ENCODE measurements at places on chromosomes 11 and 22.

- no peak for DNase-seq
Observed at GRCh38 chr11:117919341-117919740, 9.9 kb downstream of the TMPRSS13 start.

DNA sequence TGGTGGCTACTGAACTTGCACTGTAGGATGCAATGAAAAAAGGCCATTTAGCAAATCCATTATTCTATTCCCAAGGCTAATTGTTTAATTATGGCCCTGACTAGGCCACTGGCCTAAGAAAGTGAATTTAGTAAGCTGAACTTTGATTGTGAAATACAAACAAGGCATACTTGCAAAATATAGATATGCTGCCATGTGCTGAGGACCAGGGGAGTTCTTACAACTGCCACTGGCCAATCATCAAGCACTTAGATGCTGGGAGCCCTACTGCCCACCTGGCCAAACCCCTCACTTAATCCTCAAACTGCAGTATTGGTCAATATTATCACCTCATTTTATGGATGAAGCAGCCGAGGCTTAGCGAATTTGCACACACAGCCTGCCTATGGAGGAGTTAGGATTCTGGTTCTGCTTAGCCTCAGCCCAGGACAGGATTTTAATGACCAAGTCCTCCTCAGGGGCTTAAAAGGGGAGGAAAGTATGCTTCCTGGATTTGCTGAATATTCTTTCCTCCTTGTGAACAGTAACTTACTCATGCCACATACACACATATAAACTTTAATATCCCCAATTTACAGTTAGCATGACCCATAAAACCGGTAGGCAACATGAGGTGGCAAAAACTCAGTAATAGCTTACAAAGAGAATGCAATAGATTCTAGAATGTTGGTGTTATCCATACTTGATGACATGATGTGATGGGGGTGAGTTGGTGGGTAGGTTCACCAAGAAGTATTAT is 39.3 kb downstream of the CD44 start:
- no peak for DNase-seq

DNA sequence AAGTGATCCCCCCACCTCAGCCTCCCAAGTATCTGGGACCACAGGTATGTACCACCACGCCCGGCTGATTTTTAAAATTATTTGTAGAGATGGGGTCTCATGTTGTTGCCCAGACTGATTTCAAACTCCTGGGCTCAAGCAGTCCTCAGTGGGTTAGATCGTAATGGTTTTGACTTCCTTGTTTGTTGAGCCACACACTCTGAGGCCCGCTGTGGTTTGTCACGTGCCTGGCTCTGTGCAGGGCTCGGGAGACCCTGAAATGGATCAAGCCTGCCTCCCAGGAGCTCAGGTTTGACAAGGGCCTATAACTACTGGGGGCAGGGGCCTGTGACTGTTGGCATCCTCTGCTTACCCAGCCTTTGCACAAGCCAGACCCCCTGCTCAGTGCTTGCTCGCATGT is 68.1 kb downstream of the MPPED1 start:
- no peak for DNase-seq

DNA sequence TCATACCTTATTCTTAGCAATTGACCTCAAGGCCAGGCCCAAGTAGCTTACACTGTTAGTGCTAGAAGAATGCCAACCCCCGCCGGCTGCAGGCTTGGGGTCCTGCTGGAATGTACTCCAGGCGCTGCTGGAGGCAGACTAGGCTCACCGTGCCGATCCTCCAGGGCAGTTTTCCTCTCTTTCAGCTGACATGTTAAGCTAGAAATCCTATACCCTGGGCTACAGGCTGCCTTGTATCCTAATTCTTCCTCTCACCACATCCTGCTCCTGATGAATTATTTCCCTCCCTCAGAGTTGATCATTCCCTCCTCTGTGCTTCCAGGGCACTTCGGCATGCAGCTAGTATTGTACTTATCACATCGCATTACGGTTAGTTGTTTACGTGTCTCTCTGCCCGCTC is 3.4 kb downstream of the SPTBN2 start:
- DNase-seq, result no peak

- DNase-seq, result peak; percentile 78
Observed at GRCh38 chr11:57458060-57458409, 2.3 kb upstream of the RTN4RL2 start.

GRCh38 chr11:36186340-36187175 is 102.7 kb downstream of the COMMD9 start:
- DNase-seq, result no peak

GRCh38 chr11:72189455-72190250 is 2.3 kb upstream of the FOLR1 start:
- DNase-seq, result no peak

DNA sequence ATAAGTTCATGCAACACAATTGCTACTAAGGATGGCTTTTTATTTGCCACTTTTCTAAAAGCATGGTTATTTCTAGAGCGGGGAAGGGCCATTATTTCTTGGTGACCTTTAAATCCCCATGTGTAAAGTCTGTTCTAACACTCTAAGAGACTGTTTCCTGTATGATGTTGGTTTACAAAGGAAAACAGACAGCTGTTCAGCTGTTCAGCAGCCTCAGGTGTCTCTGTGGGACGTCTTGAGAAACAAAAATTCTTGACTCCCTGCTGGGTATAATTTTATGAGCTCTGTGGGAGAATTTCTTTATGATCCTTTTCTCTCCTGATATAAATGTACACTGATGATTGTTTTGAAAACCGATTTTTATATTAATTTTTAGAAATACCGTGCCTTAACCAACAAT is 13.9 kb downstream of the MUC15 start:
- no peak for DNase-seq

DNA sequence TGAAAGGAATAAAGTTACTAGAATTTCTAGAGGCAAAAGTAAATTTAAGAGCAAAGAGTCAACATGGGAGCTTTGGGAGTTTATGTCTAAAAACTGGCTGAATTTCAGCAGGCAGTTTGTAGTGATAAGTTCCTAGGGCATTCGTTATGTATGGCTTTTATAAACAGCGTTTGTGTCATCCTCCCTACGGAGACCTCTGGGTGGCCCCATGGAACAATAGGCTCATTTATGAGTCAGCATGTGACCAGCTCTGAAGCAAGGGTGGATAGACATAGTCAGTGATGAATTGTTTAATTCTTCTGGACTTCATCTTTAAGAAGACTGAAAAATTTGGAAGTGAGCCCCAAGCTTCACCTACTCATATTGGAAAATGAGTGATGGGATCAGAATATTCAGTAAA is 37.1 kb downstream of the SVIP start:
- DNase-seq, result no peak

GRCh38 chr22:28989035-28989464 is 72.6 kb downstream of the C22orf31 start:
- no peak for DNase-seq

- DNase-seq, result no peak
Observed at GRCh38 chr22:48940266-48941032, 887.2 kb downstream of the BRD1 start.

DNA sequence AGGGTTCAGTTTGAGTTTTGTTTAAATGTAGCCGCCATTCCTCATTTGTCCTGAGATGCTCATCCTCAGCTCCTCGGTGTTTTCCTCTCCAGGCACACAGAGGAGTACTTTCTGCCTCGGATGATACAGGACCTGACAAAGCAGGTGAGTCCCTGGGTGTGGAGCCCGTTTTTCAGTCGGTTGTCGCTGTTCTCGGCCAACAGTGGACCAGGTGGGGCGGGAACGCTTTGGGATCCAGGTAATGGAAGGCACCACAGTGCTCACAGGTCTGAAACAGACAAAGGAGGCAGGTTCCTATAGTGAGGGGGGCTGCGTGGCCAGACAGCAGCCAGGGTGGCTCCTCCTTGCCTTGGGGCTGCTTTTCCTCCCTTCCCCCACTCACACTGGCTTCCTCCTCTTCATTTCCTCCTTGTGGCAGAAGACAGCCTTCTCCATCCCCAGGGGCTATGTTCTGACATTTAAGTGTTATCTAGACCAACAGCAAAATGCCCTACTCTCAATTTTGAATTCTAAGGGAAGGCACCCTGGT is 19.4 kb downstream of the NADSYN1 start:
- DNase-seq, result no peak

DNA sequence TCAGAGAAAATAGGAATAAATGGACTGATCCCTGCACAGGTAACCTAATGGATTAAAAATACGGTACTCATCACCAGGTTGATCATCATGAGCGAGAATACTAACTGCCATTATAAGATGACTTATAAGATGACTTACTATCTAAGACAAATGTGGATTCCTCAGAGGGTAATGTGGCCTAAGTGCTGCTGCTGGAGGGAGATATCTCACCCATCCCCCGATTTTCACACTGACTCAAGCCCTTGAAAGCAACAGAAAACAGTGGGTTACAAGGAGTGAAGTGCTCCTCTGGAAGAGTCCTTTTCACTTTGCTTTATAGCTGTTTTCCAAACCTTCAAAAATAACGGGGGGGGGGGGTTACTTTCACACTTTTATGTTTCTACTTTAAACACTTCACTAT is 920 bp downstream of the TMEM218 start:
- no peak for DNase-seq

DNA sequence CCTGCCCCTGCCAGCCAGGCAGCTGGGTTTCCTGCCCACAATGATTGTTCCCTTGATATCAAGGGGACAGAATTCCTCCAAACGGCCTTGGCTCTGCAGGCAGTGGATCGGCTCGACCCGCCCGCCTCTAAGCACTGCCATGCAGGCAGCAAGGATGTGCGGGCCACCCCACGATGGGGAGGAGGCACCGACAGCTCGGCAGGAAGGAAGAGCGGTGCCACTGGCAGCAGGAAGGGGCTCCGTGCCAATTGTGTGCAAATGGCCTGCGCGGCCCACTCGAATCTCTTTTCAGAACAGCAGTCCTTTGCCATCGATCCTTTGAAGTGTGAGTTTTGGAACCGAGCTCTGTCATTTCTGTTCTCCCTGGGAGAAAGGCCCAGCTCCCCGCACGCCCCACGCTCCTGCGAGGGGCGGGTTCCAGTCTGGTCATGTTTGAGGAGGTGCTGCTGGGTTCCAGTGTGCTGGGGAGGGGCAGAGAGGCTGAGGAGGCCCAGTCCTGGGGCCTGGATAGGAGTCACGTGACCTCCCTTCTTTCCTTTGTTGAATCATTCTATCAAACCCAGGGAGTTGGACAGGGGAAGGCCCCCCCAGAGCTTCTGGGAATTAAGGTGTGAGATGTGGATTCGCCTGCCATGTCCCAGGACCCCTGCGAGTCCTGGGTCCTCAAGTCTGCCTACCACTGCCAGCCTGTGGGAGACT is 406.0 kb downstream of the CTTN start:
- DNase-seq, result no peak

GRCh38 chr22:29733362-29734201 is 13.8 kb downstream of the CABP7 start:
- no peak for DNase-seq

GRCh38 chr11:116507849-116508695 is 264.7 kb downstream of the BUD13 start:
- no peak for DNase-seq

GRCh38 chr22:35231585-35232084 is 25.7 kb upstream of the HMGXB4 start:
- DNase-seq, result peak; percentile 69

DNA sequence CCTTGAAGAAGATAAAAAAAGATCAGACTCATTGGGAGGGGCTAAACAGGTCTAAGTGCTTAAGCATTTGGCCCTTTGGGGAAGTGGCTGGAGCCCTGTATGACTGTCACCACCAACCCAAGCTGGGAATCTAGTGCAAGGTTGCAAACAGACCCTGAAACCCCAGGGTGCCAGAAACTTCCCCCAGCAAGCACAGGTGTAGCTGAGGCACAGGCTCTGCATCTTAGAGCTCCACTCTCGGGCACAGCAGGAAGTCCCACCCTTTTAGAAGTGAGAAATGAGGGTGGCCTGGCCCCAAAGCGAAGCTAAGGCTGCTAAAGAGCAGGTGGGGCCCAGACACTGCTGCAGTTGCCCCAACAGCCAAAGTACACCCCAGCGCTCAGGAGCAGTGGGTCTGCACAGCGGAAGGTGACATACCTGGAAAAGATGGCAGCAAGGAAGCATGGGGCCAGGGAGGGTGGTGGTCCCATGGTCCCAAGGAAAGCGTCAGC is 5.8 kb upstream of the KDM2A start:
- DNase-seq, result no peak

GRCh38 chr22:19909350-19910179 is 32.0 kb upstream of the COMT start:
- peak; percentile 81 for DNase-seq

GRCh38 chr11:113859665-113860064 is 15.7 kb downstream of the USP28 start:
- DNase-seq, result no peak

Measured in stimulated activated CD4-positive, alpha-beta T cell treated with anti-CD3 and anti-CD28 coated beads, Interleukin-4, amount 100 ng/mL, for 4 hours (primary cell).